Fibroblast of the conjunctiva (primary cell): ENCODE measurements at places on chromosomes 4 and X.
A peak's percentile ranks its signal among the peaks of the same experiment; 100 is the strongest.

- DNase-seq, result no peak
These were observed 10.2 kb downstream of the NAT8L start for GRCh38 chr4:2069161-2069971.

DNA sequence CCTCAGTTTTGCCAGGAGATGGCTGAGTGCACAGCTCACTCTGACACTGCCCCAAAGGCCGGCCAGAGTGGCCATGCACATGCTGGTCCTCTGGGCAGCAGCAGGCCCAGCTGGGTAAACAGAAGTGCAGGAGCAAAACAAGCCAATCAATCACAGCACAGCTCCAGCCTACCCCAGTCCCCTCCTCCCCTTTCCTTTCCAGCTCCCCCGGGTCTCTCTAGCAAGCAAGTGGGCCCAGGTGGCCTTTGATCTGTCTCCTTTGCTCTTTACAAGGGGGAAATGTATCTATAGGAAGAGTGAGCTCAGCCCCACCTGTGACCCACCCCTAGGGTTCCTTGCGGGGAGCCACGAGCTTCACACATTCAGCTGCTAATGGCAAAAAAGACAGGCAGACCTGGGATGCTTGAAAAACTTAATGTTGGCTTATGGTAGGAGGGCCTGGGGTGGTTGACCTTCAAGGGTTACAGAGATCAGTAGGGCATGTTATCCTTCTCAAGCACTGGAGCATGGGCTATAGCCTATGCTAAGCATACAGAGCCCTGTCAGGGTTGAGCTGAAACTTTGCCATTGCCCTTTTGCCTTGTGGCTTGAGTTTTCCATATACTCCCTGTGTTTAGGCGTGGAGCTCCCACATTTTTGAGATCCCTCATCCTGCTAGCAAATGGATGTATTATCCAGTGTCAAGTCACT is 57.8 kb upstream of the PLAC1 start:
- no peak for DNase-seq

DNA sequence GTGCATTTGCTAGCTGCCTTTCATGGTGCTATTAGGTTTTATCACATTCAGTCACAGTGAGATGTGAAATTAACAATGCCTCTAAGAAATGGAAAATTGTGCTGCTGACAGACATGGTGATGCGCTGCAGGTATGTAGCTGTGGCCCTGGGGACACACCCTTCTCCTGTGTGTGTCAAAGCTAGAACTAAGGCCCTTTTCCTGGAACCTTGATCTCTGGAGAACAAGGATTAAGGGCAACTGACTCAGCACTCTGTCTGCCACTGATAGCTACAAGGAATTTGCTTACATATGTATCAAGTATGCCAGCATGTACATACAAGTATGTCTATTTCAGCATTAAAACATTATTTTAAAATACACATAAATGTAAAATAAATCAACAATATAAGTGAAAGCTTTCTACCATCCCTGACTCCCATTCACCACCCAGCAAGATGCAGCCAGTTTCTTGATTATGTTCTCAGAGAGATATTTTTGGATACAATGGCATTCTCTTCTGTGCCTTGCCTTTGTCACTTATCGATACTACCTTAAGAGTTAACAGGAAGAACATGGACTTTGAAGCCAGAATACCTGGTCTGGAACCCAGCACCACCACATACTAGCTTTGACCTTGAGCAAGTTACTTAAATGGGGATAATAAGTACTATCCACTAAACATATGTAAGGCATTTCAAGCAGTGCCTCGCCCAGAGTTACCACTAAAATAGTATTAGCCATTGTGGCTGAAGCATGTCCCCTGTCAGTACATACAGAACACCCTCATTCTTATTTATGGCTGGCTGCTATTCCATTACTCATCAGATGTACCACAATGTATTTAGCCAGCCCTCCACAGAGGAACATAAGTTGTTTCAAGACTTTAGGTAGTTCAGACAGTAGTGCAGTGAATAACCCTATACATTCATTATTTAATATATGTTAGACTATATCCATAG is 68.5 kb downstream of the NPNT start:
- no peak for DNase-seq

GRCh38 chr4:147094238-147094637 is 148.6 kb upstream of the TTC29 start:
- no peak for DNase-seq

- DNase-seq, result peak; percentile 43
These were observed 14.8 kb upstream of the GPRASP2 start for GRCh38 chrX:102697494-102697893.

- peak; percentile 78 for DNase-seq
These were observed 24.6 kb upstream of the ANTXR2 start for GRCh38 chr4:80097400-80098177.

DNA sequence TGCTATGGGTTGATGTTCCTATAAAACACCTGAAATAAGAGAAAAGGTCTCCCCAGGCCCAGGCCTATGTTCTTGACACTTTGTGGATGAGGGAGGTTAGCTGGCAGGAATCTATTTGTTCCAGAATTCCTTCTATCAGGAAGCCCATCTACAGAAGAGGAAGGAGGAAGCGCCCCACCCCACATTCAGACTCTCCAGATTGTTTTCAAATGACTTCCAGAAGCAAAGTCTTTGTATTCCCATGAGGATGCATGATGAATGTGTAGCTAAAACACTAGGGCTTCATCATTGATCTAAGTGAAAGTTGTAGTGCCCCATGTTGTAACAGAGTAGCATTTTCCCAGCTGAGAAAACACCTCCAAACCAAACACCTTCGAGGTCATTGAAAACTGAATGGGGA is 16.4 kb downstream of the OTC start:
- DNase-seq, result no peak

DNA sequence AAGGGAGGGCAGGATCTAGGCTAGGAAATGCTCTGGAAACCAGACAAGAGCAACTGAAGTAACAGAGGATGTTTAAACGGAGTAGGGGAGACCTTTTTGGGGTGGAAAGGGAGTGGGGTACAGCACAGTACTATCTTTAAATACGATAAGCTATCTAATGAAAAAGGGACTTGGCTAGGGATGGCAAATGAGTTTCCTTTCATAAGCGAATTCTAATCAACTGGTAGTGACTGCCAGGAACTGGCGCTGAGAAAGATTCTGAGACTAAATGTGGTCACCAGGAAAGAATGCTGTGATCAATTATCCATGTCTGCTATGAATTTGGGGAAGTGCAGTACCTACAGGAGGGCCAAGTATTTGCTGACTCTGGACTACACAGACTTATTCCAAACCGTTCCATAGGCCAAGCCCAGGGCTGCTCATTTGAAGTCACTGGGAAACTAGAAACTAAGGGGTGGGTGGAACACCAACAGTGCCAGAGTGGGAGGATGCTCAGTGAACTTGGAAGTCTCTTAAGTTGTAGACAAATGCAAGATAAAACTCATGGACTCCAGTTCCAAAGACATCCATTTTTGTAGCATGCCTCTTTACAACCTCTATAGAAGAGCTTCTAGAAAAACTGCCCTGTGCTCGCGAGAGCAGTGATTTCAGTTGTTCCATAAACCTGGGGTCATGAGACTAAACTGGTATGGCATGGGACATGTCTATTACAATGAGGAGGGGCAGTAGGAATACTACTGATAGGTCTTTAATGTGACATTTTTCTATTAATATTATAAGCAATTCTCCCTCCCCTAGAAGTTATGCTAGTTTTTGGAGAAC is 2.0 kb downstream of the TRAPPC2 start:
- DNase-seq, result no peak

- DNase-seq, result no peak
These were observed 74.4 kb downstream of the TMA16 start for GRCh38 chr4:163568843-163569242.

DNA sequence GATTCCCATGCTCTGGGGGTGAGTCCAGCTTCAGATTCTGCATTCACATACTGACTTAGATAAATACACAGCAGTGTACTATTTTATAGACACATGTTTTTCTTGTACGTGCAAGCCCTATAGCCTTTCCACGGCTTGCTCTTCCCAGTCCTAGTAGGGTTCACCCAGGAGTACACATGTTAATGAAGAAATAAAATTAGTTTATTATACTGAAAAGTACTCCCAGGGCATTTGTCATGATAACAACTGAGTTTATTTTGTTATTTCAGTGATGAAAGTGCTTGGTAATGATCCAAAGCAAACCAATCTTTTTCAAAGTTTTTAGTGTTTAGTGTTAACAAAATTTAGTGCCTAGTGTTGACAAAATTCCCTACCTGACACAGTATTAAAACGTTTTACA is 21.3 kb downstream of the MAPK10 start:
- no peak for DNase-seq

DNA sequence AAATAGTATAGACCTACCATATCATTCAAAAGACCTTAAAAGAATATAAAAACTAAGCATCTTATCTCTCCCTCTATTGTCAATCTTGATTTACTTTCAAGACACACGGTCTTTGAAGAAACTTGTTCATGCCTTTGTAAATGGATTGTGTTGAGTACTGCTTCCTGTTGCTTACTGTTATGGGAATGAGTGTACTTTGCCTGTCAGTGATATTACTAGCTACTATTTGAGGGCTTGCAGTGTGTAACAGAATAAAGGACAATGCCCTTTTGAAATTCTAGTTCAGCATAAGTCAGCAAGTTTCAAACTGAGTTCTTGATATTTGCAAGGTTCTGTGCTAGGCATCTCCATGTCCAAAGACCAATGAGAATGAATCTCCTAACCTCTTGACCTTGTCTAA is 36.0 kb downstream of the CDKL5 start:
- DNase-seq, result no peak

DNA sequence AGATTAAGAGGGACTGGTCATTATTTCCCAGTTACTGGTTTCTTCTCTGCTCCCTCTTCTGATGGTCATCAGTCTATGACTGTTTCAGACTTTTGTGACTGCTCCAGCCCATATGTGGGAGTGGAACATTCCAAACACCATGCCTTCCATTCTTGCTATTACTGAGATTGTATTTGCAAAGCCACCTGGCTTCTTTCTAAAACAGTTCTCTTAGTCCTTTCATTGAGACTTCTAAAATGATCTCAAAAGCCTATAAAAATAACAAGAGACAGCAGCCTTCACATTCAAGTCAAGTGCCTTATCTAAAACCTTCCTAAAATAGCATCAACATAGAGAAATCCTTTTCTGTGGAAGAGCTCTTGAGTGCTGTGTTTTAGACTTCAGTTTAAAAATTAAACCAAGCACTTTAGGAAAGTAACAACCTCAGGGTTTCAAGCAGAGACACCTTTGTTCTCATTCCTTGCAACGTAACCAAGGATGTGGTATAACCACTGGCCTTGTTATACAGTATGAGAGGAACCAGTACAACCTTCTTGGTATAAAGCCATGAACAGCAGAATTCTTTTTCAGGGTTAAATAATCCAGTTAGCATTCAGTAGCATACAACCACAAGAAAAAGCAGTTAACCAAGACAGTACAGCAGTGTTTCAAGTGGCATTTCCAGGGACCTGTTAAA is 97.1 kb downstream of the NFKB1 start:
- DNase-seq, result no peak
